ENCODE measurements at places on chromosomes 3 and 15.

DNA sequence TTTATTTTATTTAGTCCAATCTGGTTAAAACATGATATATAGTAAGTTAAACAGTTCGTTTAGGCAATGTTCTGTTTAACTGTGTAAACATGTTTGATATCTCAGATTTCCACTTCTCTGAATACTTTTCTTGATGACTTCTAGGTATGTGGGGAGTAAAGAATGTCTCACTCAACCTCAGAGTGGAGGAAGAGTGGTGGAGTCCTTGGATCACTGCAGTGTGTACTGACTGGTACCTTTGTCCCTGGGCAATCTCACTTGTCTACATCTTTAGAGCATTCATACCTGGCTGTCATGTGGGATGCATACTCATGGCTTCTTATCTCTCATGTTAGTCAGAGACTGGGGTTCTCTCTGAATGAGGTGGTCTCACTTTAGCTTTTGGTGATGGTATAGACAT is 15.6 kb downstream of the GADL1 start:
- no peak for DNase-seq

GRCh38 chr3:100548053-100548452 is 55.6 kb downstream of the TMEM45A start:
- DNase-seq, result no peak

GRCh38 chr15:95644100-95644875 is 686.2 kb upstream of the NR2F2 start:
- no peak for DNase-seq

- no peak for DNase-seq
These were observed 26.8 kb downstream of the TIMMDC1 start for GRCh38 chr3:119524931-119525662.

DNA sequence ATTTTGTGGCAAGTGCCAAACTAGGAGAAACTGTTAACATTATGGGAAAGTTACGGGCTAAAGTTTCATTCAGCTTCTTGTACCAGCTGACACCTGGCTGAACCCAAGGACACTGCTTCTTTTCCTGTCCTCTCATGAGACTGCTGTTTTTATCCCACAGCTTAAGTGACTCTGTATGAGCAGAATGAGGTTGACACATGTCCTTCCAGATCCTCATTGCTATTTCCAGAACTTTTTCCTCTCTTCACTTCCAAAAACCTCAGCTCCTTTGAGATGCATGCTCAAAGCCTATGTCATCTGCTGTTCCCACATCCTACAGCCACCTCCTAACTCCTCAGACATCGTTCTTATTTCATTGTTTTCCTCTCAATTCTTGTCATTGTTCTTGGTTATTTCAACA is 183.6 kb downstream of the DCLK3 start:
- no peak for DNase-seq

- DNase-seq, result no peak
These were observed 16.1 kb downstream of the ATP10A start for GRCh38 chr15:25847051-25847450.

- no peak for DNase-seq
These were observed 310.4 kb upstream of the NR2F2 start for GRCh38 chr15:96020133-96020532.

DNA sequence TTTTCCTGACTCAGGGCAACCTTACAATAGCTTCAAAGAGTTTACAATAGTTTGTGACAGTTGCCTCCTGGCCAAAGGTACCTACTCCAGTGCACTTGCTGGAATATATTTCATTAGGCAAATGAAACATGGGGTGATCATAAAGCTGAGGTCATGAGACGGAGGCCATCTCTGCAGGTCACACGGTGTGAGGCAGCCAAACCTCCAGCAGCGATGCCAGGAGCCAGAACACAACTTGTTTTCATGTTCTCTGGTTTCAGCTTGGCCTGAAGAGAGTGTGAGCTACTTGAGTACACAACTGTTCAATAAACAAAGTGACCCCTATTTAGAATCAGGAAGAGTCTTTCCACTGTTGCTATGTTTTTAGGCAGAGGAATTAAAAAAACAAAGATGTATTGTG is 42.7 kb upstream of the PYGO1 start:
- DNase-seq, result no peak

DNA sequence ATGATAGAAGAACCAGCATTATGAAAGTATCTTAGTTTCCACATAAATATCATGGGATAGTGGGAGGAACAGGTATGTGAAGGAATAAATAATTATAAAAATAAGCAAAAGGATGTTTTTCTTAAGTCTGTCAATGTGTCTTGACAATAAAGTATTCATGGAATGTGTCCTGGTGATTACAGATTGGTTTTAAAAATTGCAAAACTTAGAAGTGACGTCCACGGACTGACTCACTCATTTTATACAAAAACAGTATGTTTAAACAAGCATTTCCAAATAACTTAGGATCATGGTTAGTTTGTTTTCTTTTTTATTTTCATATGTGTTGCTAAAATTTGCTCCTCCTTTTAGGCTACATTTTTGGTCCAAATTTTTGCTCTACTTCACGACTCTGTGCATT is 687.0 kb upstream of the NECTIN3 start:
- DNase-seq, result no peak

- DNase-seq, result no peak
These were observed 193.3 kb upstream of the MANF start for GRCh38 chr3:51191768-51192167.

GRCh38 chr3:49327485-49327884 is 12.4 kb downstream of the USP4 start:
- DNase-seq, result no peak

DNA sequence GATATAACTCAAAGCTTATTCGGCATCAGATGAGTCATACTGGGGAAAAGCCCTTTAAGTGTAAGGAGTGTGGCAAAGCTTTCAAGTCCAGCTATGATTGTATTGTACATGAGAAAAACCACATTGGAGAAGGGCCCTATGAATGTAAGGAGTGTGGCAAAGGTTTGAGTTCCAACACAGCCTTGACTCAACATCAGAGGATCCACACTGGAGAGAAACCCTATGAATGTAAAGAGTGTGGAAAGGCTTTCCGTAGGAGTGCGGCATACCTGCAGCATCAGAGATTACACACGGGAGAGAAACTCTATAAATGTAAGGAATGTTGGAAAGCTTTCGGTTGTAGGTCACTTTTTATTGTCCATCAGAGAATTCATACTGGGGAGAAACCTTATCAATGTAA is 7.5 kb downstream of the ZNF621 start:
- no peak for DNase-seq

- DNase-seq, result no peak
These were observed 120.7 kb downstream of the VGLL4 start for GRCh38 chr3:11522953-11523571.
